ENCODE measurements at places on chromosomes 7 and 10.
A peak's percentile ranks its signal among the peaks of the same experiment; 100 is the strongest.

- no peak for DNase-seq
Measured at GRCh38 chr10:117134306-117135025, 3.6 kb downstream of the VAX1 start.

- DNase-seq, result no peak
Measured at GRCh38 chr10:110903280-110904278, 15.4 kb downstream of the BBIP1 start.

GRCh38 chr7:149525280-149525679, 27.7 kb upstream of the ZNF746 start:
- DNase-seq, result no peak

- DNase-seq, result peak; percentile 61
Measured at GRCh38 chr7:114048386-114049235, 129.8 kb upstream of the PPP1R3A start.

GRCh38 chr10:26733750-26734568, 36.5 kb downstream of the PDSS1 start:
- no peak for DNase-seq
